ENCODE measurements at places on chromosomes 3 and 15.
A peak's percentile ranks its signal among the peaks of the same experiment; 100 is the strongest.

- H3K27me3 ChIP-seq: peaks cover 27% of the 10 kb centered on the region
- peaks cover 40% of the 10 kb centered on the region for H3K4me1 ChIP-seq
- H3K27ac ChIP-seq: peak overlapping the region; percentile 9
Measured at GRCh38 chr3:188043891-188044290, 110.1 kb upstream of the LPP start.

- H3K36me3 ChIP-seq: no peaks in the 10 kb centered on the region
- H3K4me3 ChIP-seq: no peak overlapping the region
- DNase-seq: no peak
- no peak overlapping the region for H3K27ac ChIP-seq
- peaks cover 22% of the 10 kb centered on the region for H3K27me3 ChIP-seq
Measured at GRCh38 chr3:170808041-170808440, 62.0 kb downstream of the RPL22L1 start.

DNA sequence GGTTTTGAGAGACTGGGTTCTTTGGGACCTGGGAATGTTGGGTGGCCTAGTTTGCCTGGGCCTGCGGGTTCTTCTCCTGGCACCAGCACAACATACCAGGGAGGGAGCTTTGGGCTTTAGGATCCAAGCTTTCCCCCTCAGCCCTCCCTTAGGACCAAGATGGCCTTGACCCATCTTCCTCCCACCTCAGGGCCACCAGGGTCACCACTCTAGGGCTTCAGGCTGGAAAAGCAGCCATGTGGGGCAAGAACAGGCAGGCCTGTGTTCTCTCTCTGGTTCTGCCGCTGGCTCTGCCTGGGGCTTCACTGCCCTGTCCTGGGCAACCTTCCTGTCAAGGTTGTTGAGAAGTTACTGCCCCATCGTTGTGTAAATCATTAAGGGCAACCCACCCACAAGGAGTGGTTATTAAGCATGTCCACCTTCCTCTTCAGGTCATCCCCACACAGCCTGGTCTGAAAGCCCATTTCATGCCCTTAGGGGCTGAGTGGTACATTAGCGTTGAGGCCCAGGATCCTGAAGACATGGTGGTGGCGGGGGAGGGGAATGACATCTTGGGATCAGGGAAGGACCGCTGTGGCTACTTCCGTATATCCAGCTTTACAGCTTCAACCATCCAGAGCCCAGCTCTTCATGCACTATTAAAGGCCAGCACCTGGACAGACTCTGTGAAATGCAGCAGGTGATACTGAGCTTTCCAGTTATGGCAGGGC is 652 bp downstream of the DUOX1 start:
- no peaks in the 10 kb centered on the region for H3K36me3 ChIP-seq
- peaks cover 48% of the 10 kb centered on the region for H3K27me3 ChIP-seq
- H3K4me3 ChIP-seq: no peak overlapping the region
- H3K27ac ChIP-seq: no peak overlapping the region

DNA sequence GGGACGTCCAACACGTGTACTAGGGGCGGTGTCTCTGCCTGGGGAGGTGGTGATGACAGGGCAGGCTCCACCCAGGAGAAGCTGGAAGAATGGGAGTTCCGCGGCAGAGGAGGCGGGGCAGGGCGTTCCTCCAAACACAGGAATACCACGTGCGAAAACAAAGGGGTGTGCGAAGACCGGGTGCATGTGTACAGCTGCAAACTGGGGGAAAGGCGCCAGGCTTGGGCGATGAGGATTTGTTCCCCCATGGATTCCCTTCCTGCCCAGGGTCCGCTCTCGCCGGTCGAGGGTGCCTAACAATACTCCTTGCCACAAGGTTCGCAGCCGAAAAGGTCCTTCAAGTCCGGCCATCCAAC is 500 bp upstream of the ZSCAN2 start:
- peaks cover 34% of the 10 kb centered on the region for H3K4me1 ChIP-seq
- peak overlapping the region; percentile 95 for H3K4me3 ChIP-seq
- no peak for DNase-seq
- no peaks in the 10 kb centered on the region for H3K27me3 ChIP-seq

DNA sequence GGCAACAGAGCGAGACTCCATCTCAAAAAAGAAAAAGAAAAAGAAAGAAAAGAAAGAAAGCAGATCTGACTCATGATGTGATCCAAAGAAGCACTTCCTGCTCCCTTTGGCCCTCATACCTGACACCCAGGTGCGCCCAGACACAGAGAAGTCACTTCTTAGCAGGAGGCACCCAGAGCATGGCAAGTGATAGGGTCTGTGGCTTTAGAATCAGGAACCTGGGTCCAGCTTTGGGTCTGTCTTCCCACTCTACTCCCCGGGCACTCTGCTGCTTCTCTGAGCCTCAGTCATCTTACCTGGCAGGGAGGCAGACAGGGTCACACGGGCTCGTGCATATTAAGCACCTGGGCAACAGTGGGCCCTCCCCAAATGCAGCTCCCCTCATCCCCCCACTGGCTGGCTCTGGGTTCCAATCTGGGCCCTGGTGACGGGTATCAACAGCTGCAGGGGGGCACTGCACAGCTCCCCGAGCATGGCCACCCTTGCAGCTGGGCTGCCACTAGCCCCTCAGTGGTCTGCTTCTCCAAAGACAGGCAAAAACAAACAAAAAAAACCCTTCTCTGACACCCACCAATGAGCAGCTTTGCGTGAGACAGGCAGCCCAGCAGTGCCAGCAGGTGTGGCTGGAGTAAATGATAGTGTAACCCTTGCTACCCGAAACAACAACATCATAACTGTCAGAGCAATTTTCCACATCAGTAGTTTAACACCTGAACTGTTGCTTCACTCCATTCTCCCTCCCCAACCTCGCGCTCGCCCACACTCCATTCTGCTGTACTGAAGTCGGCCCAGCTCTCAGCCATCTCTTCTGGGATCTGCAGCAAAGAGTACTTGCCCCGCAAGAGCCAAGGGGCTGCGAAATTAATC is 99.8 kb downstream of the MEGF11 start:
- H3K4me3 ChIP-seq: no peak overlapping the region
- peaks cover 13% of the 10 kb centered on the region for H3K27me3 ChIP-seq
- no peaks in the 10 kb centered on the region for H3K4me1 ChIP-seq
- H3K27ac ChIP-seq: no peak overlapping the region
- no peak for DNase-seq
